ENCODE measurements at places on chromosomes 4 and X. TPM values are rescaled to one million over a fixed set of nuclear protein-coding genes. Genes with fewer than 3 reads are reported as not detected.

- DNase-seq, result no peak
- no peaks in the 10 kb centered on the region for H3K27me3 ChIP-seq
- H3K27ac ChIP-seq, result no peak overlapping the region
- no peaks in the 10 kb centered on the region for H3K4me1 ChIP-seq
- no peak overlapping the region for H3K4me3 ChIP-seq
- no peaks in the 10 kb centered on the region for H3K36me3 ChIP-seq
Measured at GRCh38 chrX:13649838-13650237, 3.1 kb upstream of the TCEANC start.

The DAPP1 gene
- 1.1 TPM for total RNA-seq

DNA sequence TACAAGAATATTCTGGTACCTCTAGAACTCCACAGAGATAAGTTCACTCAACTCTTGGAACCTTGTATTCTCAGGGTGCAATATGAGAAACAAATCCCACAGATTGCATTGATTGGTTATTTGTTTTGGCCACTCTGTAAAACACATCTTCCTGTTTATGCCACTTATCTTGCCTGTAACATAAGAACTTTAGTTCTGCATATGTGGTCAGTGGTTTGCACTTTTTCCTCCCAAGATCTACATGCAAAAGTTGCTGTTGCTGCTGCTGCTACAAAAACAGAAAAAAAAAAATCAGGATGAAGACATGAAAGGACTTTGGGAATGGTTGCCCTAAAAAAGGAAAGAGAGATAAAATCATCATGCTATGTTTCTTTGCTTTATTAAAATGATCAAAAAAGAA is 9.6 kb downstream of the ODAPH start:
- H3K4me1 ChIP-seq, result no peaks in the 10 kb centered on the region
- no peak overlapping the region for H3K4me3 ChIP-seq
- no peak overlapping the region for H3K27ac ChIP-seq
- no peak for DNase-seq
- no peaks in the 10 kb centered on the region for H3K27me3 ChIP-seq

DNA sequence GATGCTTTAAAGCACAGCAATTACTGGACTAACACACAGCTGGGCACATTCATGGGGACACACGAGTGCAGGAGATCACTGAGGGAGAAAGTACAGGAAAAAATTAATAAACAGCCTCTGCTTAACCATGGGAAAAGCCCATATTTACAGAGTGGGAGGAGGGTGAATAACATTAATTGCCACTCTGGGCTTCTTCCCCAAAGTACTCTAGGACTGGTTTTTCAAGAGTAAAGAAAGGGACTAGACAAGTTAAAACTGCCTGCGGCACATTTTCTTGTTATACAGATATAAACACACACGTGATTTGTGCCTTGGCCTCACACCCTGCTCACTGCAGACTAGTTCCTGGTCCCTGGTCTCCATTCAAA is 179.7 kb upstream of the TET2 start:
- no peaks in the 10 kb centered on the region for H3K4me1 ChIP-seq
- H3K36me3 ChIP-seq, result no peaks in the 10 kb centered on the region
- no peak overlapping the region for H3K4me3 ChIP-seq

- no peaks in the 10 kb centered on the region for H3K36me3 ChIP-seq
- no peak for DNase-seq
- H3K4me3 ChIP-seq, result no peak overlapping the region
- H3K27me3 ChIP-seq, result no peaks in the 10 kb centered on the region
- H3K27ac ChIP-seq, result no peak overlapping the region
Measured at GRCh38 chr4:117907646-117908045, 126.6 kb upstream of the NDST3 start.

DNA sequence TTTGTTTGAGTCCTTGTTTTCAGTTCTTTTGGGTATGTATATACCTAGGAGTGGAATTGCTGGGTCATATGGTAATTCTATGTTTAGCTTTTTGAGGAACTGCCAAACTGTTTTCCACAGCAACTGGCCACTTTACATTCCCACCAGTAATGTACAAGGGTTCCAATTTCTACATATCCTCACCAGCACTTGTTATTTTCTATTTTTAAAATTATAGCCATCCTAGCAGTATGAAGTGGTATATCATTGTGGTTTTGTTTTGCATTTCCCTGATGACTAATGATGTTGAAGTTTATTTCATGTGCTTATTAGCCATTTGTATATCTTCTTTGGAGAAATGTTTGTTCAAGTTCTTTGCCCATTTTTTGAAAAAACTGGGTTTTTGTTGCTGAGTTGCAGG is 39.6 kb downstream of the TMEM164 start:
- no peaks in the 10 kb centered on the region for H3K27me3 ChIP-seq
- no peak for DNase-seq
- no peaks in the 10 kb centered on the region for H3K36me3 ChIP-seq

- no peak overlapping the region for H3K4me3 ChIP-seq
- no peaks in the 10 kb centered on the region for H3K27me3 ChIP-seq
- DNase-seq, result no peak
- H3K4me1 ChIP-seq, result no peaks in the 10 kb centered on the region
Measured at GRCh38 chr4:140469791-140470733, 28.0 kb downstream of the MGAT4D start.

GRCh38 chr4:25865586-25865985 is 2.8 kb upstream of the SEL1L3 start:
- DNase-seq, result no peak
- H3K27ac ChIP-seq, result no peak overlapping the region
- no peaks in the 10 kb centered on the region for H3K4me1 ChIP-seq
- no peaks in the 10 kb centered on the region for H3K36me3 ChIP-seq
- H3K27me3 ChIP-seq, result no peaks in the 10 kb centered on the region

GRCh38 chr4:48315728-48316630 is 25.4 kb upstream of the SLAIN2 start:
- no peaks in the 10 kb centered on the region for H3K4me1 ChIP-seq
- no peak for DNase-seq
- no peaks in the 10 kb centered on the region for H3K27me3 ChIP-seq

DNA sequence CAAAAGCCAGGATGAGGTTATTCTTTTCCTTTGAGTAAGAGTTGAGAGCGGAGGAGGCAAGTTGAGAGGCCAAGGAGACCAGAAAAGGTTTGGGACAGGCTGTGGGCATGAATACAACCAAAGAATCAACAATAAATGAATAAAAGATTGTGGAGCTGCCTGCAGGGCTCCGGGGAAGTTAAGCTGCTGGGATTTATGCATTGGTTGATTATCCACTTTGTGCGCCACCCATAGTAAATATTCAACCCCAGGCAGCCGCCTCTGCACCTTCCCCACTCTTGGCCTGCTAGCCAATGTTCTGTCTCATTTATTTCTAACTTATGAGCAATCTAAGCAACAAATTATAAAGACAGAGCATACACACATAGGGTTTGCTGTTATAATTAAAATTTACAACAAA is 28.2 kb upstream of the IGSF1 start:
- H3K27me3 ChIP-seq, result no peaks in the 10 kb centered on the region
- no peaks in the 10 kb centered on the region for H3K36me3 ChIP-seq
- no peak overlapping the region for H3K4me3 ChIP-seq
- H3K27ac ChIP-seq, result no peak overlapping the region

DNA sequence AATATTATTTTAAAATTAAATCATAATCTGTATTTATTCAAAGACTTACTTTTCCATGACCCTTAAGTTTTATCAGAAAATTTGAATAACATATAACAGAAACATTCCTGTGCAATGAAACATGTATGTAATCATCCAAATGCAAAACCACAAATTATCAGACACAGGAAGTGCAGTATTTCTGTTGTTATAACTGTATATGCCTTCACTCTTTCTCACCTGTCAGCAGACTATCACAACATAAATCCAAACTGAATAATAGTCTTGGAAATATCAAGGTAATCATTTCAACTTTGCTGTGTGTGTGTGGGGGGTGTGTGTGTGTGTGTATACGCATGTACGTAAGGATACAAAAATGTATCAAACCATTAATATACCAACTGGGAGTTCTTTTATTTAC is 285.9 kb downstream of the SLC7A11 start:
- no peaks in the 10 kb centered on the region for H3K27me3 ChIP-seq
- no peaks in the 10 kb centered on the region for H3K36me3 ChIP-seq
- no peak for DNase-seq
- no peak overlapping the region for H3K4me3 ChIP-seq
- H3K27ac ChIP-seq, result no peak overlapping the region
- peaks cover 9% of the 10 kb centered on the region for H3K4me1 ChIP-seq

- H3K27ac ChIP-seq, result no peak overlapping the region
- H3K27me3 ChIP-seq, result no peaks in the 10 kb centered on the region
- DNase-seq, result no peak
- no peaks in the 10 kb centered on the region for H3K4me1 ChIP-seq
- no peaks in the 10 kb centered on the region for H3K36me3 ChIP-seq
- no peak overlapping the region for H3K4me3 ChIP-seq
Measured at GRCh38 chrX:93874554-93874953, 200.5 kb downstream of the FAM133A start.

The TMEM144 gene
- total RNA-seq, result 10.0 TPM

DNA sequence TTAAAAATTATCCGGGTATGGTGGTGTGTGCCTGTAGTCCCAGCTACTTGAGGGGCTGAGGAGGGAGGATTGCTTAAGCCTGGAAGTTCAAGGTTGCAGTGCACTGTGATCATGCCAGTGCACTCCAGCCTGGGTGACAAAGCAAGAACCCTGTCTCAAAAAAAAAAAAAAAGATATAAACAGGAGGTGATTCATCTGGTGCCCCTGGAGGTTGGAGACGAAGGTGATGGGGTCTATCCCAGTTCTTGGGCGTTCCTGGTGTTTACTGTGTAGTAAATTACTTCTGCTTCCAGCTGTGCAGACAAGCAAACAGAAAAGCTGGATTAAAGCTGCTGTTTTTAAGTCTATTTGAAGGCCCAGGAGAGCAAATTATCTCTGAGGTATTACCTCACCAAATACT is 19.9 kb downstream of the GPKOW start:
- no peak for DNase-seq
- no peaks in the 10 kb centered on the region for H3K27me3 ChIP-seq
- peaks cover 3% of the 10 kb centered on the region for H3K4me1 ChIP-seq
- H3K4me3 ChIP-seq, result no peak overlapping the region

DNA sequence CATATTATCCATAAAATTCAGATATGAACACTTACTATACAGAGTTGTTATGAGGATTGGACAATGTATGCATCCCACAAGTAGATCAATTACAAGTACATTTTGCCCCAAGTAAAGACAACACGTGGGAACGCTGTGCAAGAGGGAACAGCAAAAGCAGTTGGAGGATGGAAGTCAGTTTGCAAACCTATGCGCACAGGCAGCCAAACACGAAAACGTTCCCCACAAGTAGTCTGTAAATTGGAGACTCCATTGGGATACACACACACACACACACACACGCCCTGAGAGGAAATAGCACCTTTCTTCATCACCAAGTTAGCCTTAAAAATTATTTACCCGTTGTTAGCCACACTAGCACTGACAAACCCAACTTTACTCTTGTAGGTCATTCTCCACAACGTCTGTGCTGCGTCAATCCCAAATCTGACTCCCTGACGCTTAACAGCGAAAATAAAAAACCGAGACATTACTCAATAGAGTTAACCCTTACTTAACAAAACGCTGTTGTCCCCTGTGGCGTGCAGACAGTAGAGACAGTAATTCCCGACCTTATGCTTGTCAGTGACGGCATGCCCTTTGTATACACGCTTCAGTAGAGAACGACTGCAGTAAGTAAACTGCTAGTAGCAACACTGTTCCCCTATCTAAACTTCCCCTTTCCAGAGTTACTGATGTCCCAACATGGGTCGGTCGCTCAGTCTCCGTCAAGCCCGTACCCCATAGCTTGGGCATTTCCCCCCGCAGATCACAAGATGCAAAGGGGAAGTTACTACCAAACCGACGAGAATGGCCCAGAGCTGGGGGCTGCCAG is 730 bp downstream of the MANBA start:
- H3K36me3 ChIP-seq, result no peaks in the 10 kb centered on the region
- no peaks in the 10 kb centered on the region for H3K27me3 ChIP-seq
- H3K27ac ChIP-seq, result peak overlapping the region; percentile 78
- H3K4me1 ChIP-seq, result peaks cover 17% of the 10 kb centered on the region
- H3K4me3 ChIP-seq, result peak overlapping the region; percentile 84

The CAPN6 gene
- total RNA-seq, result 0.99 TPM

DNA sequence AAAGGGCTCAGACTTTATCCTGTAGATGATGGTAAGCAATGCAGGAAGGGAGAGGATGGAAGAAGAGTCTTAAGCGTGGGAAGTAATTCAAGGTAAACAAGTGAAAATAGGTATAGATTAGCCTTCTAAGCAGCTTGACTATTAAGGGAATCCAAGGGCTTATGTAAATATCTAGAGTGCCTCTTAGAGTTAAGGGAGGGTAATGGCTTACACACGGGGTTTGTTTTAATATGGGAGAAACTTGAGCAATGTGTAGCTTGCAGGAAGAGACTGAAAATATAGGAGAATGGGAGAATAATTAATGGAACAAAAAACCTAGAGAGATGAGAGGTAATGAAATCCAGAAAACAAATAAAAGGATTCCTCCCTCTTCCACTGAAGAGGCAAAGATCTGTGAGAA is 12.8 kb upstream of the SAP30 start:
- no peaks in the 10 kb centered on the region for H3K36me3 ChIP-seq
- H3K4me1 ChIP-seq, result no peaks in the 10 kb centered on the region
- H3K4me3 ChIP-seq, result no peak overlapping the region
- DNase-seq, result no peak

The GPM6B gene
- total RNA-seq, result 29.8 TPM

The TREX2 gene
- total RNA-seq, result not detected

GRCh38 chr4:6008092-6008551 is 10.1 kb downstream of the C4orf50 start:
- peaks cover 50% of the 10 kb centered on the region for H3K27me3 ChIP-seq
- H3K36me3 ChIP-seq, result no peaks in the 10 kb centered on the region
- DNase-seq, result peak; percentile 49

DNA sequence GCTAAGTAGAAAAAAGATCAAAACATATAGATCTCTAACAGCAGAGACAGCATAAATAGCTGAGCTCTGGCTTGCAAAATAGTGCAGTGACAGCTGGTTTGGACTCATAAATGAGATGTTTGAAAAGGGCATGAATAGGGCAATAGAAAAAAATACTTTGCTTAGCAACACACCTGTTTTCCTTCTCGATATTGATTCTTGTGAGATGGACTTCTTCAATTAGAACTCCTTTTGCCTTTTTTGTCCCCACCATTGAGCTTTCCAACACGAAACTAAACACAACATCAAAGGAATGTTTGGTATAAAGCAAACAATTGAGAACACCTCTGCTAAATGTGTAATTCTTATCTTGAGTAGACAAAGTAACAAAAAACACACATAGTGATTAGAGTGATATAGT is 726.3 kb downstream of the RAPGEF2 start:
- H3K36me3 ChIP-seq, result no peaks in the 10 kb centered on the region
- no peak overlapping the region for H3K27ac ChIP-seq
- H3K4me3 ChIP-seq, result no peak overlapping the region
- H3K4me1 ChIP-seq, result no peaks in the 10 kb centered on the region
- no peaks in the 10 kb centered on the region for H3K27me3 ChIP-seq
- no peak for DNase-seq

The FABP2 gene
- not detected for total RNA-seq

The TKTL2 gene
- total RNA-seq, result not detected

The SYP gene
- 8.0 TPM for total RNA-seq

The GLRA3 gene
- total RNA-seq, result 0.14 TPM

Measured in sigmoid colon (tissue), 7 donors.